AG08396 (cell line): ENCODE measurements at places on chromosomes 3 and 15.

- DNase-seq, result no peak
Measured at GRCh38 chr15:96764946-96765345, 434.4 kb downstream of the NR2F2 start.

DNA sequence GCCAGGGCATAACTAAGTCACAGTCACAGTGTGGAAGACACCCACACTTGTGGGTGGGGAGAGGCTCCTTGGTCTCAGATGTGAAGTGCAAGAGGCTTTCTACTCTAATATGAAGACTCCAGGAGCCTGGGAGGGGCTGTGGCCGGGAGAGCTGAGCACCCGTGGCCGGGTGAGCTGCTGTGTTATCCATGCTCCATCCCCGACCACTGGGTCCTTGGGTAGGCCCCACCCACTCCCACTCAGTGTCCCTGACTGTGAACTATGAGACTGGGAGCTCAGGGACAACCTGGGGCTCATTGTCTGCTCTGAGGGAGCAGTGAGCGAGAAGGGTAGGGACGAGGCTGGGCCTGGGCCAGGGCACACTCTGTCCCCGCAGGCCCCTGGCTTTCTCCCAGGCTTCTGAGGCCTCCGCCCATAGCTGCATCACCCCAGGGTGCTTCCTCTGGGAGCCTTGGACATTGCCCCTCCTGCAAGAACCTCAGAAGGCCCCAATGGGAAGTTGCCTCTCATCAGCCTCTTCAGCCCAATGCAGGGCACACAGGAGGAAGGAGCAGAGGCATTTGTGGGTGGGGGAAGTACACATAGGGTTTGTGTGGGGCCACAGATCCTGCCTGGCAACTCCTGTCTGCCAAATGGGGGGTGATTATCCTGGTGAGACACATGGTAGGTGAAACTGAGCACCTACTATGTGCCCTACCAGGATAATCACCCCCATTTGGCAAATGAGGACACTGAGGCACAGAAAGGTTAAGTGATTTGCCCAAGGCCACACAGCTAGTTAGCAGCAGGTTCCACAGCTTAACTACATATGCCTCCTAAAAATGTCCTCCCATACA, 2.4 kb downstream of the ANPEP start:
- no peak for DNase-seq

DNA sequence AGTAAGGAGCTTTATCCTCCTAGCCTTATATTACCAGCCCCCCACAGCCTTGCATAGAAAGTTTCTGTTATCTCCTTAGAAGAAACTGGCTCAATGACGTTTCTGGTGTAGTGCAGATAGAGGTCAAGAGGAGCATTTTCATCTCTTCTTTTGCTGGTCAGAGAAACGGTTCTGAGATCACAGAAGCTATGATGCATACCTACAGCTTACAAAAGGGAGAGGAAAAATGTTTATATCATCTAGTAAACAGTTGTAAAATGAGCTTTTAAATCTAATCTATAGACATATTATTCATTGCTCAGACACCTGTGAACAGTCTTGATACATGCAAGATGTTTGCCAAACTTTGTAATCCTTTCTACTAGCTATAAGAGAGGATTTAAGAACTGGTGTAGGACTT, 68.0 kb downstream of the GMPS start:
- no peak for DNase-seq

- DNase-seq, result no peak
Measured at GRCh38 chr3:138598534-138598933, 4.5 kb upstream of the CEP70 start.

DNA sequence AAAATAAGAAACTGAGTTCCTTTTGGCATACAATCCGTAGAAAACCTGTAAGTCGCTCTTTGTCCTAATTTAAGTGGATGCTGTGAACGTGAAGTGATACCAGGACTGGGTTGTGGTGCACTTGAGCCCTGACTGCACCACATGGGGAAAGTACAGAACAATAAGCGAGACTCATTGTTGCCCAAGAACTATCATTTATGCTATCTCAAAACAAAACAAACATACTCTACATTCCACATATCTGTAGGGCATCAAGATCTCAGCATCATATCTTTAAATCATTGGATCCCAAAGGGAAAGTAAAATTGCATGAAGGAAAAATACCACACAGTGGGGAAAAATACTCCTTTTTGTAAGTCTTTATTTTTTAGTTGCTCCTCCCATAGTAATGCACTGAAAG, 580.3 kb downstream of the MECOM start:
- no peak for DNase-seq

- no peak for DNase-seq
Measured at GRCh38 chr3:458653-459310, 262.2 kb downstream of the CHL1 start.

GRCh38 chr15:68272721-68273271, 4.7 kb upstream of the FEM1B start:
- peak; percentile 49 for DNase-seq

DNA sequence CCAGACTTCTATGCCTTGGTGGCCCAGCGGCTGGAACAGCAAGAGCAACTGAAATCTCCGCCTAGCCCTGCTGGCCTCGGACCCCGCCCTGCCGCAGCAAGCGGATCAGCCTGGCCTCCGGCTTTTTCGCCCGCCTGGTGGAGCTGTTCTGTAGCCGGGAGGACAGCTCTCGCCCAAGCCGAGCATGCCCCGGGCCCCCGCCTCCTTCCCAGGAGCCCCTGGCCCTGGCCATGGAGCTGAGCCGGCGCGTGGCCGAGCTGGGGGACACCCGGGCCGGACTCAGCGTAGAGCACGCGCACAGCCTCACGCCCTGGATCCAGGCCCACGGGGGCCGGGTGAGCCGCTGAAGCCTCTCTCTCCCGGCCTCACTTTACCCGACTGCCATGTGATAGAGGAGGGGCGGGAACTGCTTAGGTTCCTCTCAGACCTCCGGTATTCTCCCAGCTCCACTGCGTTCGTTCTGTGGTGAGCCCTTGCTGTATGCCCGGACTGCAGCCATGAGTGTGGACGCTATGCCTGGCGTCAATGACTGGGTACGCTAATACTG, 24.1 kb upstream of the MRPL3 start:
- DNase-seq, result peak; percentile 54

DNA sequence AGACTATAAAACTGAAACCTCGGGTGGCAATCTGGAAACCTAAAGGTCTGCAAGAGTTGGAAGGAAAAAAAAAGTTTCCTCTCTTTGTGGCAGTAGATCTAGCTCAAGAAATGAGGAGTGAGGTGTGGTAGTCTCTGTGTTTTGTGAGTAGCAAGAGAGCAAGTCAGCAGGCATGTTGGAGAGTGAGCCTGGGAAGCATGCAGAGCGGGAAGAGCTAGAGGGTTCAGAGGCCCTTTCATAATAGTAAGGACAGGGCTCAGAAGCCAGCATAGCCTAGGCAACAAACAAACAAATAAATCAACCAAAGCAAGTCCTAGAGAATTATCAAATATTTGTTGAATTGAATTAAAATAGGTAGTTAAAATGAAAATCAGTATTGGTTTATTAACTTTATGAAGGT, 189.7 kb upstream of the CBLB start:
- no peak for DNase-seq

DNA sequence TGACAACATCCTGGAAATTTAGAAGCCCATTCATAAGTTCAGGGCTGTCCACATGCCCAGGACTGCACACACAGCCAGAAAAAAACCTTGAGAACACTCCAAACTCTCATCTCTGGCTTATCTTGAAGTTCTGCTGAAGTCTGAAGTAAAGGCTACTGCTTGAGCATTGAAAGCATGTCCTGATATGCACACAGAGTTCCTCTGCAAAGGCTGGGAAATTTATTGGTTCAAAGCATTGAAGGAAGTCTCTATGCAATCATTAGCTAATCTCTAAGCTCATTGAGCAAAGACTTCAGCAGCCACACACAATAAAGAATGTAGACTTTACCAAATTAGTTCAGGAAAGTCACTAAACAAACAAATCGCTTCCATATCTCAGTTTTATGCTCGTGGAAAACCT, 162.0 kb upstream of the STT3B start:
- DNase-seq, result no peak

DNA sequence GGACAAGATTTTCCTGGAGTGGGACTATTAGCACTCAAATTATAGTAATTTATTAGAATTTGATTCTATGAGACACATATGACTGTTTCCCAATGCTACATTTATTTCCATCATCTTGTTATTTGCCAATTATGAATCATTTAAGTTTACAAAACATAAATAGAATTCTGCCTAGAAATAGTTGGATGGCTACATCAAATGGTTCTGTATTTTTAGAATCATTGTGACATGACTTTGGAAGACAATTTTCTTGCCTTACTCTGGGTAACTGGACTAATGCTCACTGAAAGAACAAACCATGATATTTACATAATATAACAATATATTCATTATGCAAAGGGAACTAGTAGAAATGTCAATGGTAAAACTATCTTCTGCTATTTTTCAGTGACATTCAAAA, 173.5 kb downstream of the ZIC1 start:
- DNase-seq, result no peak

GRCh38 chr3:66265649-66266048, 44.8 kb downstream of the SLC25A26 start:
- no peak for DNase-seq

DNA sequence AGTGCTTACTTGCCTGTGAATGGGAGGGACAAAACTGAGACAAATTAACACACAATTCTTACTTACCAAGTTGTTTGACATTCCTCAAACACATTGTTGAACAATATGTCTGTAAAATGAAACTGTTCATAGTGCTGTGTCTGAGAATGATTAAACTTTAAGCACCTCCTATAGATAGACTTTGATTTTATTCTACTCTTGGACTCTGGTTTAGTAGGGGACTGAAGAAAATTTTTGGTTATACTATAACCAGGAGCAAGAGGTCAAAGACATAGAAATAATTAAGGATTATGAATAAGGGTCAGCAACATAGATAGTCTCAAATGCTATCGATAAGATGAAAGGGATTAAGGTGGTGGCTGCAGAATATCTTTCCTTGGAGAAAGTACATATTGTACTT, 7.9 kb upstream of the MTFMT start:
- no peak for DNase-seq

DNA sequence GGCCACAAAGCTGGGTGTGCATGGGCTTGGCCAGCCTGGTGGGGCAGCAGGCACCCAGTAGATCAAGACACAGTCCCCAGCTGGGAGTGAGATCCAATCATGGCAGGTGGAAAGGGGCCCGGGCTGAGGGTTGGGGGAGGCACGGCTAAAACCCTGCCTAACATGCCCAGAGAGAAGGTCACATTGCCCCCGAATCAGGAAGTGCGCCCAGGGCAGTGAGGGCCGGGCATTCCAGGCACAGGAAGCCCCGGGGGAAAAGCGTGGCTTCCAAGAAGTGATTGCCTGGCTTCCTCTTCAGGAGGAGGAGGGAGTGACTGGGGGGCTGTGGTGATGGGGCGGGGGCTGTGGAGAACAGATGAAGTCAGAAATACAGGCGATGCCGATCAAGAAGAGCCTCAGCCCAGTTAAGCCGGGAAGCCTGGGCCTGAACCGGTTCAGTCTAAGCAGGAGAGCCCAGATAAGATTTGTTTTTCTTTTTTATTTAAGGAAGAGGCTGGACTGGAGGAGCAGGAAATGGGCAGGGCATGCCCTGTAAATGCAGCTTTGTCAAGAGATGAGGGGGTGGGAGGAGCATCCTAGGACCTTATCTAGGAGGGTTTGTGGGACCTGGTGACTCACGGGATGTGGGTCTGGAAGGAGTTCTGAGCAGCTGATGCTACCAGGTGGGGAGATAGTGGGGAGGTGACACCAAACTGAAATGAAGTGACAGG, 83.9 kb downstream of the CHSY1 start:
- DNase-seq, result peak; percentile 78

DNA sequence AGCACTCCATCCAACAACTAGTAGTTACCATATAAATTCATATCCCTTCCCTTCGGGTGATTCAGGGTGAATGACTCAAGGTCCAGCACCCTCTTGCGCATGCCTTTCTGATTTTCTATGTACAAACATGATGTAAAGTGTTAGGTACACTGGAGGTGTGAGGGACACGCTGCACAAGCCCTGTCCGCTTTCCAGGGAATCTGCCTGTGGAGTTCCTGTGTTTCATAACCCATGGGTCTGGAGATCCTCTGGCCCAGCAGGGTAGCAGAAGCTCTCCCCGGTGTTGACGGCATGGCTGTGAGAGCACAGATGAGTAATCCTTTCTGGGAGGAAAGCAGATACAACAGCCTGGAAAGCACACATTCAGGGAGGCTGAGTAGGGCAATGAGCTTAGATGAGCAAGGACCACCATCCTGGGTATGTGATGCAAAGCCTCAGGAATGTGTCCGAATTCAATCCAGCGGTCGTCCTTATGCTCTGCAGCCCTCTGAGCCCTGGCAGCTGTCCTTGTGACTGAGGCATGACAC, 142.9 kb upstream of the TP63 start:
- DNase-seq, result peak; percentile 12

GRCh38 chr15:73335026-73335425, 33.7 kb downstream of the HCN4 start:
- DNase-seq, result no peak

DNA sequence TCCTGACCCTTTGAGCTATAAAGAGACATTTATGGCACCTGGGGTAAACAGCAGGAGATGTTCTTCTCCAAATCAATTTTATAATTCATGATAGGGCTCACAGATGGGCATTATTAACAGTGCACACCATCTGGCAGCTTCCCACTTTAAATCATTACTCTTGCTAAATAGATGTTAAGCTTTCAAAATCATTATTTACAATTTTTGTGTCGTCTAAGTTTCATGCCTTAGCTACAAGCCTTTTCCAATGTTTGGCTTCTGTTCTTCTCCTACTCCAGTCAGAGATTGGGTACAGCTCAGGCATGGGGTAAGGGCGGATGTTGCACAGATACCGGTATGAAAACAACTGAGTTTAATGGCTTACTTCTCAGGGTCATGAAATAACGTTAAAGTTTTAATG, 120.9 kb upstream of the PFN2 start:
- no peak for DNase-seq
